ENCODE measurements at places on chromosomes 1 and 21.

DNA sequence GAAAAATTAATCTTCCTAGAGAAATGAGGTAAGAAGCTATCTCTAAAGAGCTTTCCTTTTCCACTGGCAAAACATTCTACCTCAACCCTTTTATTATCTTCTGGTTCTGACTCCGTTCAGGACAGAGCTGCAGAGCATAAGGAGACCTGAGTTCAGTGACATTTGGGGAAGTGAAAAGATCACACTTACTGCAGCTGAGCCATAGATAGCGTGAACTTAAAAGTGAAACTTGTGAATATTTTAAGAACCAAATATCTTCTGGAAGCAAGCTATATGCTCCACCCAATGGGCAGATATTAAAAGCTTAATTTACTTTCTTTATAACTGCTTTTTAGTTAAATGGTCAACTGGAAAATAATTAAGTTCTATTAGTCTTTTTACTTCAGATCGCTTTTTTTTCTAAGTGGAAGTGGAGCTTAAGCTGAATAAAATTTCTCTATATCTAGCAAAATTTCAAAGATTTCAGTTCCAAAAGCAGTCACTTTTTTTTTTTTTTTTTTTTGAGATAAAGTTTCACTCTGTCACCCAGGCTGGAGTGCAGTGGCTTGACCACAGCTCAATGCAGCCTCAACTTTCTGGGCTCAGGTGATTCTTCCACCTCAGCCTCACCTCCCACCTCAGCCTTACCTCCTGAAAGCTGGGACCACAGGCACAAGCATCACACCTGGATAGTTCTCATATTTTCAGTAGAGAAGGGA lies 11.9 kb downstream of the PTPN22 start:
- DNase-seq = no peak

DNA sequence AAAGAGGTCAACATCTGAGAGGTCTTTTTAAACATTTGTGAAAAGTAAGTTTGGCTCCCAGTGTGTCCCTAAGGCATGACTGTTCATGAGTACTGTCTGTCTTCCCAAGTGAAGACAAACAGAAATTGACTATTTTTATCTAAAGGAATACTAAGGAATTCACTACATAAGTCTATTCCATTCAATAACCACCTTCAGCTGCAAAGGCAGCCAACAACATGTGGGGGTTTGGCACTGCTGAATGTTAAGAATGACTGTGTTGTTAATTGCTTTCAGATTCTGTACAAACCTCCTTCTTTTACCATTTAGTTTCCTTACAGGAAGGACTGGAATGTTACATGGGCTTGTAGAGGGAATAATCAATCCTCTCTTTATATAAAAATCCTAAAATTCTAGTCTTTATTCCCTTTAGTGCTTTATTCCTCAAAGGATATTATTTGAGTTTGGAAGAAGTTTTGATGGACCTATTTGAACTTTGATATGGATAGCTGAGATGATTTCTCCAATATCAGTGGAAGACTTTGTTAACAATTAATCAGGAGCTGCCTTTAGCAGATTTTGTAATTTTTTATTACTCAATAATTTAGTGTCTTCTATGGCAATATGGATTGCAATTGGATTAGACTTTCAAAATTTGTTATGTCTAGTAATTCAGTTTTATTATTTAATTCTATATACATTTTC lies 201.7 kb upstream of the CHRM3 start:
- DNase-seq = no peak

DNA sequence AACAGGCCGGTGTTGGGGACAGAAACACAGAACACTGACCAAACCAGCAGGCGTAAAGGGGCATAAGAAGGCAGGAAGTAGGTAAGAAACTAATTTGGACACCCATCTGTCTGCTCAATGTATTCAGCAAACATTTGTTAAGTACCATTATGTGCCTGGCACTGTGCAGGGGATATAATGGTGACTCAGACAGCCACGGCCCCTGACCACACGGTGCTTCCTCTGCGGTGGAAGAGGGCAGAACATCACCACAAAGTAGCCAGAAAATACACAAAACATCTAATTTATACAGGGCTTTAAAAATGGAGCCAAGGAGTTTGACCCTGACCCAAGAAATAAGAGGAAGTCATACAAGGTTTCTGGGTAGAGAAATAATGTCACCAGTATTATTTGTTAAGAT lies 12.9 kb downstream of the DNAJC11 start:
- no peak for DNase-seq

DNA sequence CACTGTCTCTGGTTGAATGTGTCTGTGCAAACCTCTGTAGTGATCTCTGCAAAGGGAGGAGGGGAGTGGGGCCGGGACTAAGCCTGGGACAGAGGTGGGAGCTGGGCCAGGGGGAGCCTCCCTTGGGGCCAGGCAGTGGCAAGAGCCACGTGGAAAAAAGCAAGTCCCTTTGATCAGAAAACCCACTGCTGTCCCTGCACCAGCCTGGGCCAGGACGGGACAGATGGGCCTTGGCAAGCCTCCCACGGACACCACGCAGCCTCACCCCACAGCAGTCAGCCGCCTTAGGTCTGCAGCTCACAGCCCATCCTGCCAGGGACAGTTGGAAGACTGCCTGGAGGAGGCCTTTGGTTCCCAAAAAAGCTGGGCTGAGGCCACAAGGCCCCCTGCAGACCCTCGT lies 11.7 kb upstream of the TRAPPC10 start:
- DNase-seq = no peak

- DNase-seq = no peak
Observed at GRCh38 chr1:184405801-184406142, 18.9 kb downstream of the C1orf21 start.

Measured in D721Med (cell line).